Vagina (tissue), 2 donors: ENCODE measurements at places on chromosomes 1 and 21. TPM values are rescaled to one million over a fixed set of nuclear protein-coding genes. Genes with fewer than 3 reads are reported as not detected.

DNA sequence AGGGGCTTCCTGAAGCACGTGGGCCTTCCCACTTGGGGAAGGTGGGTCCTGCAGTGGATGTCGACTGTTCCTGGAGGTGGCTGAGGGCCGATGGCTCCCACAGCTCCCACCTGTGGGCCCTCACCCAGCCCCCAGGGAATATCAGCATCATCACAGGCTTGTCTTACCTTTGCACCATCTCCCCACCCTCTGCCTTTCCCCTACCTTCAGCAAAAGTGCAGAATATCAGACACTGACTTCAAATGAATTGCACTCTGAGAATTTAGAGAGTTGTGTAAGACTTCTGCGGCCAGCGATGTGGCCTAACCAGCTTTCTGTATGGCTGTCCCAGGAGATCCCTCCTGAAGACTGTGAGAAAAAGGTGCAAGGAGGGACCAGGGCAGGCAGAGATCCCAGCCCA lies 105.4 kb downstream of the PRDM2 start:
- DNase-seq, result no peak

DNA sequence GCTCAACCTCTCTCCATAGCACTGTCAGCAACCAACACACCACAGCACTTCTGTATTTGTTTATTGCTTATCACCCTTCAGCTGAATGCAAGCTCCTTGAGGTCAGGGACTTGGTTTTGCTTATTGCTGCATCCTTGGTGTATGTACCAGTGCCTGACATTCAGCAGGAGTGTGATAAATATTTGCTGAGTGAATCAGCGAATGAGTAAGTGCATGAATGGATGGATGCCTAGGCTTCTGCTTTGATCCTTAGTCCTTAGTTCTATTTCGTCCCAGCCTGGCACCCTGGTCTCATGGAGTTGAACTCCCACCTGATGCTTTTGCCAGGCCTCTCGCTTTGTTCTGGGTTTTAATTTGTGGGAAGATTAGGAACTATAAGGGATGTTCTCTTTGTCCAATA lies 88.2 kb downstream of the ZSCAN20 start:
- no peak for DNase-seq

- DNase-seq, result no peak
Measured at GRCh38 chr1:169731446-169731845, 2.4 kb downstream of the SELE start.

DNA sequence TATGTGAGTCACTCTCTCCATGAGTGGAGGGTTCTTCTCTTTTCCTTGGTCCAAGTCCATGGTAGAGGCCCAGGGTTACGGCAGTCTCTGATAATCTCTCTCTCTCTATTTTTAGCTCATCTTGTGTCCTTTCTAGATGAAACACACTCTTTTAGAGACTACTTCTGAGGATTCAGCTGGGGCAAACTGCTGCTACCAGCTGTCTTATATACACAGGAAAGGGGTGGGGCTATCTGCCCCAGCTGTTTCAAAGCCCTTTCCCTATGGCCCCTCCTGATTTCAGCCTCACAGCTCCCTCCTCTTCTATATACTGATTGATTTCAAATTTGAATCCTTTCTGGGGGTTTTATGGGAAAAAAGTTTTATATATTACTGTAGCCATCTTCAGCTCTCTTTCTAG lies 324.8 kb downstream of the RWDD3 start:
- no peak for DNase-seq

DNA sequence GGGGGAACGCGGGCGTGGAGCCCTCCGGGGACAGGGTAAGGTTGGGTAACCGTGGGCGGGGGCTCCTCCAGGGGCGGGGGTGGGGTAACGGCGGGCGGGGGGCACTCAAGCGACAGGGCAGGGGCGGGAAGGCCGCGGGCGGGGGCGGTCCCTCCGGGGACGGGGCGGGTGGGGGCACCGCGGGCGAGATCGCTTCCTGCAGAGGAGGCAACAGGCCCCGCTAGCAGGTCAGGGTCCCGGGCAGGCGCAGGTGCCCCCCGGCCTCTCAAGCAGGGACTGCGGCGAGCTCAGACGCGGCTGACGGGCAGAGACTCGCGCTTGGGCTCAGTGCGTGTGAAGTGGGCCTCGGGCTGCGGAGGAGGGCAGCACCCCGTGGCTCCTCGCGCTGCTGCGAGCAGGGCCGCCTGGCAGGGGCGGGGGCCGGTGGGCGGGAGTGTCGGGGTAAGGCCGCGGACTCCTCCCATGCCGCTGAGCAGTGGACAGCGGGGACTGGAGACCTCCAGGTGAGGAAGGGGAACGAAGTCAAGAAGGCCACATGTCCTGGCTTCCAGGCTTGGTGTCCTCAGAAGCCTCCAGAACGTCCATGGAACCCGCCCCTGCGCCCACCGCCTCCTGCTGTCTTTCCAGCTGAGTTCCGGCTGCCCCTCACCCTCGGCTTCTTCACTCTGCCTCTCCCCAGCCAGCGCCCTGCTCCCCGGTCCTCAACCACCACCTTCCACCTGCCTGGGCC lies 627 bp upstream of the GNB1 start:
- no peak for DNase-seq

DNA sequence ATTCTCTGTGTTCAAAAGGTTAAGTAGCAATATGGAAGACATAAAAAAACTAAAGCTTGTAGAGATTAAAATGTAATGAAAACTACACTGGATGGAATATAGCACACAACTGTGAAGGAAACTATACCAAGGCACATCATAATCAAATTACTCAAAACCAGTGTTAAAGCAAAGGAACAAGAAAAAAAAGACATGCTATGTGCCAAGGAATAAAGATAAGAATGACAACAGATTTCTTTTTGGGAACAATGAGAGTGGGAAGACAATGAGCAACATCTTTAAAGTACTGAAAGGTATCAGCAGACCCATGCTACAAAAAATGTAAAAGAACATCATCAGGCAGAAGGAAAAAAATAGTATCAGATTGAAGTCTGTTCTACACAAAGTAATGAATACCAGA lies 157.8 kb downstream of the VPS13D start:
- no peak for DNase-seq

- no peak for DNase-seq
Measured at GRCh38 chr1:51344602-51345299, 14.4 kb upstream of the TTC39A start.

DNA sequence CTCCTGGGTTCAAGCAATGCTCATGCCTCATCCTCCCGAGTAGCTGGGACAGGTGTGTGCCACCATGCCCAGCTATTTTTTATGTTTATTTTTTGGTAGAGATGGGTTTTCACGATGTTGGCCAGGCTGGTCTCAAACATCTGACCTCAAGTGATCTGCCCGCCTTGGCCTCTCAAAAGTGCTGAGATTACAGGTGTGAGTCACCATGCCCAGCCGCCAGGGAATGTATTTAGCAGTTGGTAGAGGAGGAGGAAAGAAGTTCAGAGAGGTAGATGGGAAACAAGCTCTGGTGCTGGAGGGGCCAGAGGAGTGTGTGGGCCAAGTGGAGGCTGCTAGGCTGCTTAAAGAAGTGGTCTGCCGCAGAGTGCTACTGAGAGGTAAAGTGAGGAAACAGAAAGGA lies 6.0 kb downstream of the DOP1B start:
- DNase-seq, result no peak

DNA sequence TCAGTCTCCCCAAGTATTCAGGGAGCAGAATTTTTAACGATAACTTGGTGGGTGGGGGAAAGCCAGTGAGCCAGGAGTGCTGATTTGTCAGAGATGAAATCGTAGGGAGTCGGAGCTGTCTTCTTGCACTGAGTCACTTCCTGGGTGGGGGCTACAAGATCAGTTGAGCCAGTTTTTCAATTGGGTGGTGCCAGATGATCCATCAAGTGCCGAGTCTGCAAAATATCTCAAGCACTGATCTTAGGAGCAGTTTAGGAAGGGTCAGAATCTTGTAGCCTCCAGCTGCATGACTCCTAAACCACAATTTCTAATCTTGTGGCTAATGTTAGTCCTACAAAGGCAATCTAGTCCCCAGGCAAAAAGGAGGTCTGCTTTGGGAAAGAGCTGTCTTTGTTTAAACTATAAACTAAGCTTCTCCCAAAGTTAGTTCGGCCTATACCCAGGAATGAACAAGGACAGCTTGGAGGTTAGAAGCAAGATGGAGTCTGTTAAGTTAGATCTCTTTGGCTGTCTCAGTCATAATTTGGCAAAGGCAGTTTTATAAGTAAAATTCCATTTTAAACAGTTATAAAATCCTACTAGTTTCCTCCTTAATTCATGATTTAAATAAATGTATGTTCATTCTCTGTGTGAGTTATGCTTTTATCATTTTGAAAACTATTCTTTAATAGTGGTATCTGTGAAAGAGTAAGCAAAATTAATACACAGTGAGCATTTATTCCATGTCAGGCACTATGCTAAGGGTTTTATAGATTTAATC lies 51.7 kb downstream of the SLC16A1 start:
- DNase-seq, result no peak

DNA sequence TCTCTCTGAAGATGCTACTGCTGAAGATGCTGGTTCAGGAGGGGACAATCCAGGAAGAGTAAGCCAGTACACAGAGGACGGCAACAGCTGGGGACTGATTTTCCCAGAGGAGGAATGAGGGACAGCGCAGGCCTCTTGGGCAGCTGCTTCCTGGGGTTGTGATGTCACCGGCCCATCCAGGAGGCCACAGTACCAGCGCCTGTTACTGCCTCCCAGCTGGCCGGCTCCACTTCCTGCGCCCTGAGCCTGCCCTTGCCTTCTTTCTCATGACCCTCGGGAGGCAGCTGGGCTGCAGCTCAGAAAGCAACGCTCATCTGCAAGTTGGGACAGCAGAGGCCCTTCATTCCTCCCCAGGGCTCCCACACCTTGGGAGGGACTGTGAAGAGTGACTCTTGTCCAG lies 21.9 kb upstream of the ID3 start:
- no peak for DNase-seq

DNA sequence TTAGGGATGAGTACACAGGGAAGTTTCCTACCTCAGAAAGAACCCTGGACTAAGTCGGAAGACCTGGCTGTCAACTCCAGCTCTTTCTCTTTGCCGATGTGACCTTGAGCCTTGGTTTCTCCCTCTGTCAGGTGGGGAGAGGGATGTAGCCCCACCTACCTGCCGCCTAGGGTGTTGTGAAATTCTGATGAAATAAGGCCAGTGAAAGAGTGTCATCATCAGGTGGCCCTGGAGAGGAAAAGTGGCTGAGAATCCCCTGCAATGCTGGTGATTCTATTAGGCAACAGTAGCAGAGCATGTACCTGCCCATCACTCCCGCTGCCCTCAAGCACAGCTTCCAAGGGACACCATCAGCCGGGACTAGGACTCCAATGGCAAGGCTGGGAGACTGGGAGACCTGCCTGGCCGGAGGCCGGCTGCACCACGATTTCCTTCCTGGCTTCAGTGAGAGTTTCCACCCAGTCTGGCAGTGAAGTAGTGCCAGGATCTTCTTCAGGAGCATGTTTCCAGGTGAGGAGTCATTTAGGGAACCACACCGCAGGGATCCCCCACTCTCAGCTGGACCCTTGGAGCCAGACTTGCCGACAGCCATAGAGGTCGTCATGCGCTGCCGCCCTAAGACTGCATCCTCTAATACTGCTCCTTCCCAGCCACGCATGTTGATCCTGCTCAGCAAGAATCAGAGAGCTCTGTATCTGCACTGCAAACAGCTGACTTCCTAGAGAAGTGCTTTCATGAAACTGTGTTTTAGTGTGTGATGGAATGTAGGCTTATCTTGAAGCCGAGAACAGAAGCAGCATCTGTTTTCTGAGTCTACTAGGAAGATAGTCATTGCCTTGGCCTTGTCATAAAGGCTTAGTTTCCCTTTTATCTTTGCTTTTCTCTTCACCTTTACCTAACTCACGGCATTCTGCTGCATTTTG lies 88.0 kb upstream of the F3 start:
- peak; percentile 78 for DNase-seq

DNA sequence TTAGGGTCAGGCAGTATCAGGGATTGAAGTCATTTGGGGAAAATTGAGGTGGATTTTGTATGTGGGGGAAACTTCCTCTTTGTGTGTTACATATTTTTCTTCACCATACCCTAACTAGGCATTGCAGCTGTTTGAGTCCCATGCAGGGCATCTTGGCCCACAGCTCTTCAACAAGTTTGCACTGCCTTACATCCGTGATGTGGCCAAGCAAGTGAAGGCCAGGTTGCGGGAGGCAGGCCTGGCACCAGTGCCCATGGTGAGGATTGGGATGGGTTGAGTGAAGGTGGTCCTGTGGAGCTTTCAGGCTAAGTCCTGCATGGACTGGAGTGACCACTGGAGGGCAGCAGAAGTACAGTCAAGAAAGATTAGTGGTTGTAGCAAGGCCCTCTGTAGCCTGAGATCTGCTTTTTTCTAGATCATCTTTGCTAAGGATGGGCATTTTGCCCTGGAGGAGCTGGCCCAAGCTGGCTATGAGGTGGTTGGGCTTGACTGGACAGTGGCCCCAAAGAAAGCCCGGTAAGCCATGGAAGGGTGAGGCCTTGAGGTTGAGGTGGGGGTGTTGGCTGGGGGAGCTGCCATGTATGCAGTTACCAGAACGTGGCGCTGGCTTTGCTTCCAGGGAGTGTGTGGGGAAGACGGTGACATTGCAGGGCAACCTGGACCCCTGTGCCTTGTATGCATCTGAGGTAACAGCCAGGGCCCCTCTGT lies 2.4 kb downstream of the UROD start:
- DNase-seq, result no peak

GRCh38 chr1:41317361-41317760 lies 43.9 kb upstream of the FOXO6 start:
- no peak for DNase-seq

- DNase-seq, result no peak
Measured at GRCh38 chr1:154746622-154747299, 123.3 kb downstream of the KCNN3 start.

- DNase-seq, result no peak
Measured at GRCh38 chr1:182196897-182197870, 135.7 kb upstream of the ZNF648 start.

DNA sequence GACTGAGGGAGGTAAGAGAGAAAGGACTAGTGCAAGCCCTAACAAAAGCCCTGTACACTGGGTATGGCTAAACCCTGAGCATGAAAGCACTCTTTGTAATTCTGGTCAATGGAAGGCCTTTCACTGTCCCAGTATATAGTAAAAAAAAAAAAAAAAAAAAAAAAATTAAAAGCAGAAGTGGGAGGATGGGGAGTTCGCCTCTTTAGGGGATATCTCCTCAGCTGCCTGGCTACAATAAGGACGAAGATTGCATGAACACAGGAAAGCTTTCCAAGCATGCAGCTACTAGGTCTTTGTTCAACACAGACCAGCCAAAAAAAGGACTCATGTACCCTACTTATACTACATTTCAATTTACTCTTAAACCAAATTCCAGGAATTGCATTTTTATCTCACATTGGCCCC lies 59.1 kb downstream of the EIF4G3 start:
- no peak for DNase-seq

DNA sequence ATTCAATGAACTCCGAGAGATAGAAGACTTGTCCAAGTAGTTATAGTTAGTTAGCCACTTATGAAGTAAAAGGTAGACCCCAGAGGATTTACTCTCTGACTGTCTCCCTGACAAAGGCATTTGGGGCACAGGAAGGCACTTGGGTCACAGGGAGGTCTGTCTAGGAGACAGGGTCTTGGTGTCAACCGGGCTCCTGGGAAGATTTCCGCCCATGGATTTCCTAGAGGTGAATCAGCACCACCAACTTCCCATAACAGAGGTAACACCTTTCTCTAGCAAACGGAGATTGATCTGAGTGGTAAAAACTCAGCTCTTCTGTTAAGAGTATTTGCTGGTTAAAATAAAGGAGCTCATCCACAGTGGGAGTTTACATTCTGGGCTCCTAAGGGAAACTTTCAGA lies 16.4 kb downstream of the CCN1 start:
- DNase-seq, result no peak

GRCh38 chr1:1169429-1170214 lies 4.1 kb upstream of the TTLL10 start:
- no peak for DNase-seq

Gene B3GALT6
- total RNA-seq, result 11.0 TPM

Gene MROH9
- not detected for total RNA-seq

Gene OLFML3
- 108 TPM for total RNA-seq

Gene ARHGEF11
- total RNA-seq, result 29.2 TPM

Gene SPRR2G
- not detected for total RNA-seq

Gene KIF26B
- 0.49 TPM for total RNA-seq
